ENCODE measurements at places on chromosomes 2 and 18.

DNA sequence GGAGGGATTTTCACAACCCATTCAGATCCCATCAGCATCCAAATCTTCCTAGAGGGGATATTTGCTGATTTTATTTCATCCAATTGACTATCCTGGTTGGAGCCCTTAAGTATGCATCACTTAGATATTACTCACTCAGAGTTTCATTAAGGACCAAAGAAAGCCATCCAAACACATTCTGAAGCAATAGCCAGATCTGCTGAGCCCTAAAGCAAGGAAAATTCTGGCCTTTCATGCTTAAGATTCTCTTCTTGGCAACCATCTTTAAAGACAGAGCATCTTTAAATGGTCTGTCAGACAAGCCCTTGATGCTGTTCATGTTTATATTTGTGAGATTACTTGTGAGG, 40.9 kb upstream of the C1D start:
- H3K4me1 ChIP-seq, result peaks cover 3% of the 10 kb centered on the region
- no peak overlapping the region for H3K27ac ChIP-seq
- no peak overlapping the region for H3K4me3 ChIP-seq
- no peak for DNase-seq

DNA sequence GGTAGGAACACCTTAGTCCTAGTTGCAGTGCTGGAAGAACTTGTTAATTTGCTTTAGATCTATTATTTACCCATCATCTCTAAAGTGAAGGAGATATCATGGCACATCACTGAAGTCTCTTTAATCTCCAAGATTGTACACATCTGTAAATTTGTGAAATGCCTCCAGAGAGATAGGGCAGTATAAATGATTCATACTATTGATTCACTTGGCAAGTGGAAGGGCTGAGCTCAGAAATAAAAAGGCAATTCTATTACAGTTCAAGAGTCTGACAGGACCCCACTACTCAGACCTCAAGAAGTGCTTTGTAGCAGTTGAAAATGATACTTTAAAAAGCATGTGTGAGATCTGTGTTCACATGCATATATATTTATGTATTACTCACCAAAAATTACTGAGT, 489.3 kb downstream of the DCC start:
- no peaks in the 10 kb centered on the region for H3K36me3 ChIP-seq
- DNase-seq, result no peak
- H3K27me3 ChIP-seq, result no peaks in the 10 kb centered on the region
- no peak overlapping the region for H3K27ac ChIP-seq

DNA sequence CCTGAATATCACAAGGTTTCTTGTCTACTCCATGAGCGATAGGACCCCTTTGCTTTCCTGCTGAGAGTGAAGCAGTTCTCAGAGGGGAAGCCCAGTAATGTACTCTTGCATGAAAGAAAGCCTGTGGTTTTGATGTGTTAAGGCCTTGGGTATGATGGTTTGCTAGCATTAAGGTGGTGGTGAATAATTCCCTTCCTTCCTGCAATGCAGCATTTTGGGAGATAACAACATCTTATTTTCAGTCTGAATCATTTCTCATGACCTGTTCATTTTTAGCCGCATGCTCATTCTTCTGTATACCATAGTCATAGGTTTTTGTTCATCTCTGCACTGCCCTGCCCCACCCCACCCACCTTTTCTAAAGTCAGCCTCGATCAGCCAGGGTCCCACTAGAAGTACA, 66.2 kb downstream of the HNMT start:
- no peak overlapping the region for H3K27ac ChIP-seq
- H3K36me3 ChIP-seq, result no peaks in the 10 kb centered on the region
- no peak for DNase-seq
- no peaks in the 10 kb centered on the region for H3K4me1 ChIP-seq
- H3K27me3 ChIP-seq, result no peaks in the 10 kb centered on the region

GRCh38 chr18:8367217-8367988, 241.8 kb upstream of the RAB12 start:
- H3K4me1 ChIP-seq, result peaks cover 6% of the 10 kb centered on the region
- no peak overlapping the region for H3K4me3 ChIP-seq
- DNase-seq, result peak; percentile 39

- peaks cover 6% of the 10 kb centered on the region for H3K4me1 ChIP-seq
- peaks cover 15% of the 10 kb centered on the region for H3K27me3 ChIP-seq
- H3K27ac ChIP-seq, result no peak overlapping the region
- no peak for DNase-seq
- no peaks in the 10 kb centered on the region for H3K36me3 ChIP-seq
- no peak overlapping the region for H3K4me3 ChIP-seq
Observed at GRCh38 chr2:101524806-101525430, 50.0 kb upstream of the RFX8 start.

GRCh38 chr2:16665748-16666448, at the start of gene CYRIA:
TSS of gene CYRIA (minus strand) at chr2:16665834. CDS start at chr2:16588119, 77,715 bp downstream.
- peaks cover 64% of the 10 kb centered on the region for H3K27me3 ChIP-seq
- H3K4me1 ChIP-seq, result peaks cover 18% of the 10 kb centered on the region
- H3K27ac ChIP-seq, result no peak within 1 kb of the TSS
- H3K36me3 ChIP-seq, result no peaks in the 10 kb centered on the region
- H3K4me3 ChIP-seq, result peak within 1 kb of the TSS; percentile 60

DNA sequence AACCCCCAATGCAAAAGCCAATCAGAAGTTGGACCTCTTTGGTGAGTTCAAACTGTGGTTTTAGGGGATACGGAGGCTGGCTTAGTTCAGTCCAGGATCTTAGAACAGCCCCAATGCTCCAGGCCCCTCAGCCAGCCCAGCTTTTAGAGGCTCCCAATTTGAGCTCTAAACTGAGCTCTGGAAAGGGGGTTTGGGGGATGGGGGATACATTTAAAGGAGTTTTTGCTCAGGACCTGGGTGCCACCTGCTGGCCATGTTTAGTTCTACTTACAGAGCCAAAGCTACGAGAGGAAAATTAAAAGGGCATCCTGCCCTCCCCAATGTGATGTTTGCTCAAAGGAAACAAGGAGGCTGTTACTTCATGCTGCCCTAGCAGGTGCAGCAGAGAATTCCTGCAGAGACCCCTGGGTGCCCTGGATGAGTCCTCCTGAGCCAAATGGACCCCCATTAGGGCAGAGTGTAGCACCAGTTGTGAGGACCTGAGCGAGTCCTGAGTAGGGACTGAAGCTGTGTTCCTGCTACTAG, 15.9 kb upstream of the TMEM214 start:
- H3K36me3 ChIP-seq, result no peaks in the 10 kb centered on the region
- peaks cover 10% of the 10 kb centered on the region for H3K27me3 ChIP-seq
- no peak overlapping the region for H3K4me3 ChIP-seq
- peak; percentile 73 for DNase-seq

DNA sequence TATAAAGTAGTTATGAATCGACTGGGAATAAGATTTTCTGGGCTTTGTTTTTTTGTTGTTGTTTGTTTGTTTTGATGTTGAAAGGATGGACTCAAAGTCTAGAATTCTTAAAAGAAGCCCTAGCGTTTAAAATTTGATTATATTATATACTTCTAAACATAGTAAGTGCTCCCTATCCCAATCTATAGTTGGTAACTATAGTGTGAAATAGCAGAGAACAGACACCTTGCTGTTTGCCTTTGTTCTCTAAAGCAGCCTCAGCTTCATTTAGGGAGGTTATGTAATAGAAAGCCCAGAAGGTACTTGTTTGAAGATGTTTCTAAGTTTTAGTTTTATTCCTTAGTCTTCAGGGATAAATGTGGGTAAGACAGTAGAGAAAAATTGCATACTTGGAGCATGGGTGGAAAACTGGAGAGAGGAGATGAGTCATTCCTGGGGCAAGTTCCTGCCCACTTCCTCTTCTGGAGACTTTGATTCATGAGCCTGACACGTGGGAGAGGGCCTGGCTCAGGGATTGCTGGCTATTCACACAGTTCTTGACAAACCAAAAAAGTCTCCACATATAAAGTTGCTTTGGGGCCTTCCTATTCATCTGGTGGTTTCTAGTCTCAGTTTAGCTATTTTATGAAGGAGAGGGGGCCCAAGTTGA, 131.9 kb downstream of the MYO1B start:
- peaks cover 3% of the 10 kb centered on the region for H3K4me1 ChIP-seq
- no peak for DNase-seq
- no peak overlapping the region for H3K4me3 ChIP-seq
- H3K36me3 ChIP-seq, result no peaks in the 10 kb centered on the region

GRCh38 chr2:22124003-22124402, 1000.2 kb downstream of the TDRD15 start:
- no peaks in the 10 kb centered on the region for H3K36me3 ChIP-seq
- H3K27ac ChIP-seq, result no peak overlapping the region
- no peaks in the 10 kb centered on the region for H3K4me1 ChIP-seq
- DNase-seq, result no peak
- no peaks in the 10 kb centered on the region for H3K27me3 ChIP-seq

DNA sequence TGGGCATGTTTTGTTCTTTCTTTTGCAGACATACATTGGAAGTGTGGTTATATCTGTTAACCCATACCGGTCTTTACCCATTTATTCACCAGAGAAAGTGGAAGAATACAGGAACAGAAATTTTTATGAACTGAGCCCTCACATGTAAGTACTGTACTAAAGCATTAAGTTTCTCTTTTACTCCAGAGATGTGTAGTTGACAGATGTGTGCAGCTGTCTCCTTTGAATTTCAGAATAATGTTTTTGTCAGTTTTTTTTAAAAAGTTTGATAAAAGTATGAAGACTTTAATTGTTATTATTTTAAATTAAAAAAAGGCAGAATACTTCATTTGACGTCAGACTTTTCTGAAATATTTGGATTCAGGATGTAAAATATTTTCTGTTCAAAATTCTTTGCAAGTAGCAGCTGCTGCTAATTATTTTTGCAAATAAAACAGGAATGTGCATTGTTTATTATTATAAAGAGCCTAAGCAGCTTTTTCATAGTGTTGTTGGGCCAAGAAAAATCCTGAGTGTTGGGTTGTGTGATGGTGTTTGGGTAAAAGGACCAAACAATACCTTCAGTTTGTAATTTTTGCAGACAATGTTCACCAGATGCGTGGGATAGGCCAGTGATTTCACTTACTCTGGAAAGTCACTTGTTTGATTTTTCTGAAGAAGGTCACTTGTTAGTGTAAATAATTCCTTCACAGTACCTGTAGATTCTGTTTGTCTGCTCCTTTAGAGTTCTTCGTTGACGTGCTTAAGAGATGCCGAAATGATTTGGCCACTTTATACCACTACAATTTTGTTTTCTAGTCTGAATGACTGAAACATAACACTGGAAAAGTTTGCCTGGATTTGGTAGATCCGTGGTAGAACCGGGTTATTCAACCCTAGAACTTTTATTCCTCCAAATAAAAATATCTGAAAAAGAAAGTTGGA, 51.1 kb downstream of the MYO1B start:
- no peak overlapping the region for H3K27ac ChIP-seq
- H3K27me3 ChIP-seq, result no peaks in the 10 kb centered on the region
- no peaks in the 10 kb centered on the region for H3K4me1 ChIP-seq
- H3K4me3 ChIP-seq, result no peak overlapping the region
- no peak for DNase-seq

- no peak for DNase-seq
- no peak overlapping the region for H3K27ac ChIP-seq
- peaks cover 38% of the 10 kb centered on the region for H3K4me1 ChIP-seq
- no peaks in the 10 kb centered on the region for H3K27me3 ChIP-seq
Observed at GRCh38 chr2:73238149-73238548, 4.0 kb downstream of the CCT7 start.

DNA sequence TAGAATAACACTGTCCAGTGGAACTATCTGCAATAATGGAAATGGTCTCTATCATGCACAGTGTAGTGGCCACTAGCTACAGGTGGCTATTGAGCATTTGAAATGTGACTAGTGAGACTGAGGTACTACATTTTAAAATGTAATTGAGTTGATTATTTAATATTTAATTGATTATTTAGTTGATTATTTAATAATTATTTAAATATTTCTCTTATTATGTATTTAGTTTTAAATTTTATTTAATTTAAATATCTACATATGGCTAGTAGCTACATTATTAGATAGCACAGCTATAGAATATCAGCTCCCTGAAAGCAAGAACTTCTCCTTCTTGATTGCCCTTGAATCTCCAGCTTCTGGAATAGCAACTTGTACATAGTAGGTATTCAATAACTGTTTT, 12.8 kb upstream of the ZNF521 start:
- no peaks in the 10 kb centered on the region for H3K36me3 ChIP-seq
- no peaks in the 10 kb centered on the region for H3K27me3 ChIP-seq
- no peak overlapping the region for H3K4me3 ChIP-seq

DNA sequence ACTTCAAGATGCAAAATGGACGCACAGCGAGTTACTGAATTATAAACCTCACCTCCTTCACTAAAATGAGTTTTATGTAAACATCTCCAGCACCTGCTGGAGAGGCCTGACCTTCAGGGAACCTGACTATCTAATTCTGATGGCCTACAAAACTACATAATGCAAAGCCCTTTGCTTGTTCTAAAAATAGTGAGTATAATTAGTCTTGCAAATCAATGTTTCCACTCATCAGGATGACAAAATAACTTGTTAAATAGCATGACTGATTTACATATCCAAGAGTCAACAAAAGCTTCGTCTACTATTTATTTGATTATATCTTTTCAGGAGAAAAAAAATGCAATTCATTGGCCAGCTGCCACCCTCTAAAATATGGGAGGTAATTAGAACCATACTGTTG, 326.3 kb upstream of the MC4R start:
- H3K36me3 ChIP-seq, result no peaks in the 10 kb centered on the region
- no peaks in the 10 kb centered on the region for H3K27me3 ChIP-seq
- H3K4me3 ChIP-seq, result no peak overlapping the region
- H3K4me1 ChIP-seq, result no peaks in the 10 kb centered on the region
- DNase-seq, result no peak

GRCh38 chr2:159639712-159640111, 23.4 kb upstream of the BAZ2B start:
- no peak for DNase-seq
- H3K27me3 ChIP-seq, result no peaks in the 10 kb centered on the region
- H3K4me3 ChIP-seq, result no peak overlapping the region

DNA sequence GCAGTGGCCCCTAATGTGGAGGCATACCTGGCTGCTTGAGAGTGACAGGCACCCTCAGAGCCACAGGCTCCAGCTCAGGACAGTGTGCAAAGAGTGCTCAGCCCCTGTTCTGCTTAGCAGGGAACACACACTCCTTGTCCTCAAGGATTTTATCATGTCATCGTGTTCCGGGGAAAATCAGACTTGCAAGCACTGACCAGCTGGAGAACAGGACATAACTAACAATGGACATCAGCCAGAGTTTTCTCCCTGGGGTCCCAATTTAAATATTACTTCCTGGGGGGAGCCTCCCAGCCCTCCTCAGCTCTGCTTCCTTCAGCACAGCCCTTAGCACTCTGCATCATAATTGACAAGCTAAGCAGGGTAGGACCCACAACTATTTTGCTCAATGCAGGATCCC, 175.4 kb upstream of the ACAA2 start:
- H3K4me1 ChIP-seq, result peaks cover 9% of the 10 kb centered on the region
- no peak overlapping the region for H3K4me3 ChIP-seq
- H3K36me3 ChIP-seq, result no peaks in the 10 kb centered on the region
- DNase-seq, result no peak
- no peak overlapping the region for H3K27ac ChIP-seq

Data from activated naive CD4-positive, alpha-beta T cell treated with anti-CD3 and anti-CD28 coated beads, Interleukin-2, amount 10 ng/mL, durations not matched to agents 7 days and 5 days (primary cell).